Kidney (tissue), 22 donors: ENCODE measurements at places on chromosomes 5 and 9. TPM values are rescaled to one million over a fixed set of nuclear protein-coding genes. Genes with fewer than 3 reads are reported as not detected.

The PKD2L2 gene
- polyA plus RNA-seq: not detected

The PCDHB10 gene
- polyA plus RNA-seq: 0.73 TPM

The TMEM174 gene
- 59.0 TPM for polyA plus RNA-seq

The CDH10 gene
- polyA plus RNA-seq: 0.17 TPM

The C9orf153 gene
- not detected for polyA plus RNA-seq

The PCDHA1 gene
- polyA plus RNA-seq: not detected

The NDST1 gene
- polyA plus RNA-seq: 11.7 TPM

The ANKRD18B gene
- polyA plus RNA-seq: not detected

The PITX1 gene
- polyA plus RNA-seq: not detected

The MYOT gene
- polyA plus RNA-seq: 2.3 TPM

The SLC23A1 gene
- polyA plus RNA-seq: 31.9 TPM

DNA sequence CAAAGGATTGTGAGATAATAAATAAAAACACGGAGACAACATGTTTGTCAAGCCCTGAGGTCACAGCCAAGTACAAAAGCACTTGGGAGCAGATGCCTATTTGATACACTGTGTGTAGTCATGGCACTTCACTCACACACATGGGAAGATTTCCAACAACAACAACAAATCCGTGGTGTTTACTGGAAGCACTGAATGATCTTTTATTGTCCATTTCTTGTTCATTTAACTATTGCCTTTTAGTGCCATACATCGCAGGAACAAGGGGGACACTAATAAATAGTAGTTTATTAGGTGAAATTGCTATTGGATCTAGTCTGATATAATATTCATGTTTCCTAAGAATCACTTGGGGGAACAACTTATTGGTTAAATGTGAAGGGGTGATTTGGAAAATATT lies 20.4 kb upstream of the GDNF start:
- no peak for DNase-seq

GRCh38 chr5:173094012-173094661 lies 38.0 kb downstream of the CREBRF start:
- DNase-seq: no peak

DNA sequence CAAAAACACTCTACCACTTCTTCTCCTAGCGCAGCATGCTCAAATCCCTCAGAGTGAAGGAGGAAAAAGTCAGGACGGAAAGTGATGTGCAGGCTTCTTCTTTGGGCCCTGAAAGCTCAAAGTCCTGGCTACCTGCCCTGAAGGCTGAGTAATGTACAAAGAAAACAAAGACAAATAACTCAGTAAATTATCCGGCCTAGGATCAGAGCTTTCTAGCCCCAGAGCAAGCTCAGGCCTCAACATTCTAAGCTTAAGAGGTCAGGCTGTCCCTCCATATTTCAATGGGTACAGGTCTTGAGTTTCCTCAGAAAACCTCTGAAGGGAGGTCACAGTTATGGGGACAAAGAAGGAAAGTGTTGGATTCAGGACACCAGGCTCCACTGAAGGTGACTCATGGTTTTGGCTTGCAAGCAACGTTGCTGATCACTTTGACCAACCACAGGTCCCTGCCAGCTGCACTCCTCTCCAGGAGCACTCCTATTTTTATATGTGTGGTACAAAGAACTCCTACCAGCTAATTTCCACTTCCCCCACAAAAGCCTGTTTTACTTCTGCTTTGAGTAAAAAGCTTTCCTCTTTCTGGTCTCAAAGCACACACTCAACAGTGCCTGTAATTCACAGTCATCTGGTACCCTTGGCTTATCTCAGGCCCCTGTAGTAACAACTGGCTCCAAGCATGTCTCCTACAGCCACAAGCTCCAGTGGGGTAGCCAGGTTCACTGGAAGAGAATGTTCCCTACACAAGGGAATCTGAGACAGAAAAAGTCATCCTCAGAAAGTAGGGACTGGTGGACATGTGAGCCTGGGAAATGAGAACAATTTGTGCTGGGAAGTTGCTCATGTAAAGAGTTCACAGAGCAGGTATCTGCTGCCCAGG lies 115.7 kb downstream of the UGCG start:
- DNase-seq: no peak

GRCh38 chr5:53924392-53924791 lies 364.0 kb downstream of the NDUFS4 start:
- DNase-seq: no peak

GRCh38 chr9:7967093-7967827 lies 167.7 kb upstream of the DMAC1 start:
- no peak for DNase-seq

DNA sequence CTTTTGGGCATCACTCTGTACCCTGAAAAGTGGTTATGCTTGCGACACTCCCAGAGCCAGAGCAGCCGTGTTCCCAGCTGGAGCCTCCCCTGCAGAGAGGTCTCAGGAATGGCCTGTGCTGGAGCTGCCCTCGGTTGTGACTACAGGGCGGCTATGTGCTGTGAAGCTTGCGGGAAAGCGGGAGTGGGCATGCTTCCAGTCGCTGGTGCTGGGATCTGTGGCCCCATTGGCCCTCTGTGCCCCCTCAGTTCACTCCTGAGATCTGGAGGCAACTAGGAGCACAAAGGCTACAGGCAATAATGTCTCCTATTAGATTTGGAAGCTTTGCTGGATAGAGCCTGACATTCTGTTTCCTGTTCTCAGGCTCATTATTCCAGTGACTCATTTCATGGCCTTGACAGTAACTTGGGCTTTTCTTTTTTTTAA lies 56.9 kb downstream of the GPR107 start:
- DNase-seq: no peak

DNA sequence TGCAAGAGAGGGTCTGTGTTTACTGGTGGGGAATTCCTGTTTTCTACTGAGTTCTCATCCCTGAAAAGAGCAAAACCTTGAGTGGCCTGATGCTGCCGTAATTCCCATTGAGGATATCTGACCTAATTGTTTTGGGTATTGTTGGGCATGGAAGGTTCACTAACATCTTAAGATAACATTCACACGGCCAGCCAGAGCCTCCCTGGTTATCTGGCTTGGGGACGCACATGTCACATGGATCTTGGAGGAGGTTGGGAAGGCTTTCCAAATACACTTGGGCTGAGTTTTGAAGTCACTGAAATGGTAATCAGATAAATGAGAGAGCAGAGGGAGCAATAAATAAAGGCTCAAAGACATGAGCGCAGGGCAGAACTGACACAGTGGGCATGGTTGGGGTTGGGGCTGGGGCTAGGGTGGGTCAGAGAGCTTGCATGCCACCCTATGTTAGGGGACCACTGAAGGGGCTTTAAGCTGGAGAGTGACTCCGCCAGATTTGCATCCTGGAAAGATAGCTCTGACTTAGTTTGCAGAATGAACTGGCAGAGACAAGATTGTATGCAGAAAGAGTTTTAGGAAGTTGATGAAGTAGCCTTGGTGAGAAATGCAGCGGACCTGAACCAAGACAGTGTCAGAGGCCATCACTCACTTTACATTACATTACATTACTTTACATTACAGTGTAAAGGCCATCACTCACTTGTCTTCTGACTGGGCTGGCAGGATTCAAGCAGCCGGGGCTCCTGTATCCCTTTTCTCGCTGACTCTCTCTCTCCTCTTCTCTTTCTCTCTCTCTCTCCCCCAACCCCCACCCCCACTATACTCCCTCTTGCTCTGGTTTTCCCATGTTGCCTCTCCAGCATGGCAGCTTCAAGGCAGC lies 24.2 kb downstream of the SLC1A1 start:
- no peak for DNase-seq

GRCh38 chr5:141992349-141992963 lies 20.4 kb downstream of the GNPDA1 start:
- peak; percentile 64 for DNase-seq

- DNase-seq: no peak
These were observed 319.2 kb downstream of the ENC1 start for GRCh38 chr5:74321326-74321725.

DNA sequence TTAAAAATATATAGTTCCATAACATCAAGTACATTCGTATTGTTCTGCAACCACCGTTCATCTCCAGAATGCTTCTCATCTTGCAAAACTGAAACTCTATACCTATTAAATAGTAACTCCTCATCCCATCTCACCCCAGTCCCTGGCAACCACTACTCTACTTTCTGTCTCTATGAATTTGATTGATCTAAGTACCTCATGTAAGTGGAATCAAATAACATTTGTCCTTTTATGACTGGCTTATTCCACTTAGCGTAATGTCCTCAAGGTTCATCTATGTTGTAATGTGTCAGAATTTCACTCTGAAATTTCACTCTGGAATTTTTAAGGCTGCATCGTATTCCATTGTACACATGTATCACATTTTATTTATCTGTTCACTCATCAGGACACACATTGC lies 132.1 kb upstream of the RUSC2 start:
- DNase-seq: no peak

GRCh38 chr9:72346333-72346732 lies 18.7 kb downstream of the ZFAND5 start:
- DNase-seq: no peak

DNA sequence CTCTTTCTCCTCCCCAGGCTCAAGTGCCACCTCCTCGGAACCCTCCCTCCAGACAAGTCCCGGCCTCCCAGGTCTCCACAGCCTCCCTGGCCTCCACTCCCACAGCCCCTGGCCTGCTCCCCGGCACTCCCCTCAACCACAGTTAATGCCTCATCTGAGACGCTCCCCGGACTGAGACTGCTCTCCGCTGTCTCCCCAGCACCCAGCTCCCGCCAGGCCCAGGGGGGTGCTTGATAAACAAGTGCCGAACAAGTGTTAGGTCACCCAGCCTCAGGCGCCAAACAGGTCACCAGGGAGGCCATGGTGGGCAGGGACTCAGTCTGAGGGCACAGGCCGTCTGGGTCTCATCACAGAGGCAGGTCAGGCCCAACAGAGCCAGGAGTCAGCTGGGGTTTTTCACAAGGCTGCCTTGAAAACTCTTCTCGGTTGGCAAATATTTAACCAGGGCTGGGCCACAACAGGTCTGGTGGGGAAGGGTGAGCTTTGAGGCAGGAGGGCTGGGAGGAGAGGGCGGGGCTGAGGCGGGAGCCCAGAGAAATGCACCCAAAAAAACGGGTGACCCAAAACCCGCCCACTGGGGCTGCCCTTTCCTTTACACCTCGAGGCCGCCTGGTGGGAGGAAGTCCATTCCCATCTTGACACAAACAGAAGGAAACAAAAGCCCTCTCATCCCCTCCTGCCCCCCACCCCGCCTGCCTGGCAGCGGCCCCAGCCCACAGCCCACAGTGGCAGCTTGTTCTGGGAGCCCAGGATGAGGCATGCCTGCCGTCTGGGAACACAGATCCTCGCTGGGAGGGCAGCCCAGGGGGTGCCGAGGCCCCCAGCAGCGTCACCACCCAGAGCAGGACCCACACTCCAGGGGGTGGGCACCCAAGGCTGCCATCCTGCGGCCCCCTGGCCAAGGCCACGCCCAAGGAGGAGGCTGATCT lies 66.6 kb upstream of the STXBP1 start:
- peak; percentile 91 for DNase-seq

DNA sequence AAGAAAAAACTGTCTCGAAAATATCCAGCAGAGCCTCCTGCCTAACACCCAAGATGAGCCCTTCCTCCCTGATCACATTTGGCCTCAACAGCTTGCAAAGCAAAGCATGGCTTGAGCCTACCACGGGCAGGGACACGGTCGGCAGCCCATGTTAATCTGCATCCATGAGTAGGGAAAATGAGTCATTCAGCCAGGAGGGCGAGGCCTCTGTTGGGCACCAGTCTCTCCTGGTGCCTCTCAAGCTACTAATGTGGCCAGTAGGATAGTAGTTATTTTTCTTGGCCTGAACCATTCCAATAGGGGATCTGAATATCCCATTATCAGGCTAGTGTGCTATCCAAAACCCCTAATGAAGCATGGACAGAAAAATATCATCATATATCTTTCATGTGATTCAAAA lies 43.0 kb upstream of the SHB start:
- DNase-seq: no peak

DNA sequence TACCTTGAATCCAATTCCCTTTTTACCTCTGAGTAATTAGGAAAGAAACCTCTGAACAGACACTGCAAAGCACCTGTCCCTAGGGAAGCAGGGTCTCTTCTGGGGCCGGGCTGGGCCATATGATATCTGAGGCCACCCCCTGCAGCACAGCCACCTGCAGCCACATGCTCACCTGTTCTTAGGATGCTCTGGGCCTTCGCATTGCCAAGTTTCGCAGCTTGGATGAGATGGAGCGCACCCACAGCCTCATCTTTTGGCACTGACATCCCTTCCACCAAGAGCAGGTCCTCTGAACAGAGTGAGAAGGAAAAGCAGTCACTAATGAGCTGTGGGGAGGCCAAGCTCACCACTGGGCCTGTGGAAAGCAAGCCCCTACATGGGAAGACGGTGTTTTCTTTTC lies 27.3 kb downstream of the CLTA start:
- DNase-seq: no peak

DNA sequence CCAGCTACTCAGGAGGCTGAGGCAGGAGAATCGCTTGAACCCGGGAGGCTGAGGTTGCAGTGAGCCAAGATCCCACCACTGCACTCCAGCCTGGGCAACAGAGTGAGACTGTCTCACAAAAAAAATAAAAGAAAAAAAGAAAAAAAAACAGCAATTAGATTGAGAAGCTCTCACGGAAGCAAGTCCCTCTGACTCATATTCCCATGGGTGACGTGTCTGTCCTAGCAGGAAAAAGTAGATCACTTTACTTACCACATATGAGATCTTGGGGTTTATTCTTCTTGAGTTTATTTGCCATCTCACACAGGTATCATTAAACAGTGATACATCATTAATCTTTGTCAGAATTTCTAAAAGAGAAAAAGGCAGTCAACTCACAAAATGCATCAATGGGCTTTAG lies 62.6 kb downstream of the SUSD1 start:
- DNase-seq: no peak

- DNase-seq: no peak
These were observed 19.7 kb upstream of the TRAF1 start for GRCh38 chr9:120946259-120946658.
